ENCODE measurements at places on chromosomes 2 and 18.
A peak's percentile ranks its signal among the peaks of the same experiment; 100 is the strongest.

GRCh38 chr2:143252138-143252907, 123.1 kb downstream of the ARHGAP15 start:
- no peak for DNase-seq

DNA sequence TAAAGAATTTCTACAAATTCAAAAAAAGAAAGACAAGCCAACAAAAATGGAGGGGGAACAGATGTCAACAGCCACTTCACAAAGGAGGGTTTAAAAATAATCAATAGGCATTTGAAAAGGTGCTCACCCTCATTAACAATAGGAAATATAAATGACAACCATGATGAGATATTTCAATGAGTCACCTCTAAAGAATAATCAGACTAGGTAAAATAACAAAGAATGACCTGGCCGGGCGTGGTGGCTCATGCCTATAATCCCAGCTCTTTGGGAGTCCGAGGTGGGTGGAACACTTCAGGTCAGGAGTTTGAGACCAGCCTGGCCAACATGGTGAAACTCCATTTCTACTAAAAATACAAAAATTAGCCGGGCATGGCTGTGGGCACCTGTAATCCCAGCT, 133.6 kb downstream of the KCNE4 start:
- DNase-seq, result no peak

DNA sequence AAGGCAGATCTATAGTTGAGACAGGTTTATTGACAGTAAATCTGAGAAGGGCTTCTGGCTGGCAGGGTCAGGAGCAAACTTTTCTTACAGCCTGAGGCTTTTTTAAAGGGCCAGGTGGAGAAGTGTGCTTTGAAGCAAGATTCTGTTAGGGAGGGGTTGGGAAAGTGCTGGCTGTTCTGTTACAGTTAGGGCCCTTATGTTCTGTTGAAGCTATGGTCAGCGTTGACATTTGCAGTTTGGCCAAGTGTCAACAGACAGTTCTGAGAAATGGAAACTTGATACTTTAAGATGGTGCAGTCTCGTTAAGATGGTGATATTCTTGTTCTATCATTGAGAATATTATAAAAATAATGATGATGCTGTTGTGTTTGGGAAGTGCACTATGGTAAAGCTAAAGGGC, 154.2 kb downstream of the RDH14 start:
- no peak for DNase-seq

- no peak for DNase-seq
These were observed 431.8 kb upstream of the RAB12 start for GRCh38 chr18:8177330-8178016.

- DNase-seq, result no peak
These were observed 69.8 kb upstream of the SCN7A start for GRCh38 chr2:166563894-166564293.

GRCh38 chr18:22839340-22839821, 93.7 kb upstream of the RBBP8 start:
- DNase-seq, result no peak

DNA sequence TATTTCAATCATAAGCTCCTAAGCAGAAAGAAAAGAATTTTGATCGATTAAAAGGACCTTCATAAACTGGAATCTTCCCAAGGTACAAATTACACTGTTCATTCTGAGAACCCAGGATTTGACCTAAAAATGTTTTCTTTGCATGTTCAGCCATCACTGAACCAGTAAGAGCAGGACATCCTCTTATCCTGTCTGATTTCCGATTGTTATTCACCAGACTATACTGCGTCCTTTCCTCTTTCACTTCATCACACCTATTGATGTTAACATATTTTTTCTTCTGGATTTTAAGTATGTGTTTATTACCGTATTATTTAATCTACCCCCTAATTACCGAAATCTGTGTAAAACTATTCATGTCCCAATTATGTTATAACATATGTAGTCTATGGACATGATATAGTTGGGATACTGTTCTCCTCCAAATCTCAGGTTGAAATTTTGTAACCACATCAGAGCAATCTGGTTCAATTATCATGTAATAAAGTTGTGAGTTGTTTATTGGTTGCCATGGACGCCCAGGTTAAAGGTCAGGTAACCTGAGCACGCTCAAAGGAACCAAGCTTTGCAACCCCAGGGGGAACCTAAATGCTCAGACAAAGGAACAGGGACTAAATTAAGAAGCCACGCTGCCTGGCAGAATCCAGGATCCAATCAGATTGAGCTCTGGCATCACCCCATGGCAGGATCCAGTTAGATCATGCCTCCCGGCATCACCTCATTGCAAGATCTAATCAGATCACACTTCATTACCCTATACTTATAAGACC, 11.6 kb upstream of the TBC1D8 start:
- DNase-seq, result no peak

DNA sequence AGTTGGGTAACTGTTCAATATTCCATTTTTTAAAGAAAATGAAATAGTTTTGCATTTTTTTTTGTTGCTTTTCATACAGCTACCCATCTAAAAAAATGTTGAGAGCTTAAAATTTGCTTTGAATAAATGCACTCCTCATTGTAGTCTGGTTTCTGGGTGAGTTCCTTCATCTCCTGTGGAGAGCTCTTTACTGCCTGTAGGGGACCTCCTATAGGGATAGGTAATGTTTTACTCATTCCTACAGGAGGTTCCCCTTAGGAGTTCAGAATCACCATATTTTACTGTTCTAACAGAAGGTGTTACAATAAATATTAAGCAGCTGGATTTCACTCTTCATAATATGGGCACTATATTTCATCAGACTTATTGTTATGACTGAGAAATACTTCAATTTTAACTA, 947.3 kb upstream of the CRIM1 start:
- no peak for DNase-seq

- no peak for DNase-seq
These were observed 56.2 kb downstream of the HNMT start for GRCh38 chr2:138020432-138020831.

- peak; percentile 62 for DNase-seq
These were observed 1.2 kb downstream of the ABHD3 start for GRCh38 chr18:21703241-21703820.

DNA sequence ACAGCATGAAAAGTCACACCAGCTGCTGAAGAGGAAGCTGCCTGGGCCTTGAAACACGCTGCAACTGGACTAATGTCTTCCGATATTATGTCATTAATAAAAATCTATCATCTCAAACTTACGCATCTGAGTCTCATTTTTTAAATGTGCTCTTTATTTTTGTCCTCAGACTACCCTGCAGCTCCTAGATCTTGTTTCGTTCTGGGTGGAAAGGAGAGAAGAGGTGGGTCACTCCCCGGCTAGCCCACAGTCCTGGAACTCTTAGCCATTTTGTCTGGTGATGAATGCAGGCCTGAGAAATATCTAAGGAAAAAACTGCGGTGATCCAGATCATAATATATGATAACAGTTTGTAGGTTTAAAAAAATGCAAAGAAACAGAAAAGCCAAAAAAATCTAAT, 73.3 kb downstream of the TXNL1 start:
- no peak for DNase-seq

DNA sequence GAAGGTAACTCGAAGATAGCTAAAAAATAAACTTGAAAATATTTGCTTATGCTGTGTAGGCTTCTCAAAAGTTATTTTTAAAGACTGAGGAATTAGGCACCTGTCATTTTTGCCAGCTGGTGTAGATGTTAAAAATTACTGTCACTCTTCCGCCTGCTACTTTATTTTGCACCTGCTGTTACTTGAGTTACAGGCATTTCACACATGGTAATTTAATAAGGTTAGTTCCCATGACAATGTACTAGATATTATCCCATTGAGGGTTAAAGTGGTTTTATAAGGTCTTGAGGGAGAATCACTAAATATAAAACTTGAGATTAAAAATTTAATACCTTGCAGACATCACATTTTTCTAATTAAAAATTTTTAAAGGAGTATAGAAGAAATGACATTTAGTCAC, 26.6 kb downstream of the MYL1 start:
- no peak for DNase-seq

DNA sequence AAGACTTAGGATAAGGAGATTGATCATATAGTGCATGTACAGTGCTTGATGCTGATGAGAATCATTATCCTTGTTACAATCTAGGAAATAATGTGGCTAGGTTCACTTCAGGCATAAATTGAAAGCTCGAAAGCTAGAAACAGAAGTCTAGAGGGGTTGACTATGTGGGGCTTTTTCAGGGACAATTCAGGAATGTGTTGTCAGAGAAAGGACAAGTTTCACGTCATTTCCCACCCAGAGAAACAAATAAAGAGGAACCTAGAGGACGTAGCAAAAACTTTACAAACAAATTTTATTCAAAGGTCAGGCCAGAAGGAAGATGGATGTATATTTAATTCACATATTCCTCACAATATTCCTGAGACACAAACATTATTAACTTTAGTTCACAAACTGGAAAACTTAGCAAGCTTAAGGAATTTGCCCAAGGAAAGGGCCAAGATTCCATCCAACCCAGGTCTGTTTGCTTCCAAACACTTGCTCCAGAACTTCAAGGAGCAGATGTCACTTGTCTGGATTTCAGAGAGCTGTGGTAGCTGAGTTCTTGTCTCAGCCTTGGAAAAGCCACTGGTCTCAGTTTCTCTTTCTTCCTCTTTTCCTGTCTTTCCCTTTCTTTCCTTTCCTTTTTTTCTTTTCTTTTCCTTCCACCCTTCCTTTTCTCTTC, 7.4 kb downstream of the CYRIA start:
- DNase-seq, result no peak

DNA sequence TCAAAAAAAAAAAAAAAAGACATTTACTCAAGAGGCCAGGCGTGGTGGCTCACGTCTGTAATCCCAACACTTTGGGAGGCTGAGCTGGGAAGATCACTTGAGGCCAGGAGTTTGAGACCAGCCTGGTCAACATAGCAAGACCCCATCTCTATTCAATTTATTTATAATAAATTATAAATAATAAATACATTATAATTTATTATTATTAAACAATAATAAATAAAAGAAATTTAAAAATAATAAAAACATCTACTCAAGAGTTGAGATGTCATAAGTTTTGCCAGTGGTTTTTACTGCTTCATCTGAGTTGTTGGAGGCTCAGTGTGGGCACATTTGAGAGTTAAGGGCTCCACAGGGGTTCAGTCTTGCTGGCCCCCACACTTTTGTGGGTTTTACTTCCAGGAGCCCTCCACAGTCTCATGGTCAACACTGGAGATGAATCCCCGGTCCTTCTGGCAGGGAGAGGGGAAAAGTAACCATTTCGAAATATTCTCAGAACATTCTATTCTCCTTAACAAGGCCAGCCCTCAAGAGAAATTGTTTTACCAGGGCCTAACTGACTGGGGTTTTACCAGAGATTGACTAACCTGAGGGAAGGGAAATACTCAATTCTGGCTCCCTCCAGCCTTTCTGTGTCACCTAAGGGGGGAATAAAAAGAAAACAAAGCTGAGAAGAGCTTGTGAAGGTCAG, 51.6 kb upstream of the NCOA1 start:
- no peak for DNase-seq

GRCh38 chr2:64124571-64124970, 19.6 kb downstream of the PELI1 start:
- no peak for DNase-seq

- DNase-seq, result no peak
These were observed 67.3 kb downstream of the APOB start for GRCh38 chr2:20976527-20976926.

DNA sequence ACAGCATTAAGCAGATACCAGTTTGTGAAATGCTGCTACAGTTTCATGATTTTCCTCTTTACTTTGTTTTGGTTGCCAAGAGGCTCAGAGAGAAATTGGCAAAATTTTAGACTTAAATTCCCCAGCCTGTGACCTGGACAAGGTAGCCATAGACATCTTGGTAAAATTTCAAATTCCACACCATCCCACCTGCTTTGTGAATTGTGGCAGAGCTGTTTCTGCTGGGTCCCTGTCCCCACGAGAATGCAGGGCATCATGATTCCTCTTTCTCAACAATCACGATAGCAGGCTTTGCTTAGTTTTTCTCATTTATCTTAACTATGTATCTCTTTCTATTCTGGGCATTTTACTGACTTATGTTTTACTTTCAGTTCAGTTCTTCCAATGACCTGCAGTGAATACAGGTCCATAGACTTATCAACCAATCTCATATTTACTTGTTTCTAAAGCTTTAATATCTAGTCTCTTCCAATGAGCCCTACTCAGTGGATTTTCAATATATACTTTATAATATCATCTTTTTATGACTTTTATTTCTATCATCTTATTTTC, 351.6 kb downstream of the SOCS6 start:
- no peak for DNase-seq

DNA sequence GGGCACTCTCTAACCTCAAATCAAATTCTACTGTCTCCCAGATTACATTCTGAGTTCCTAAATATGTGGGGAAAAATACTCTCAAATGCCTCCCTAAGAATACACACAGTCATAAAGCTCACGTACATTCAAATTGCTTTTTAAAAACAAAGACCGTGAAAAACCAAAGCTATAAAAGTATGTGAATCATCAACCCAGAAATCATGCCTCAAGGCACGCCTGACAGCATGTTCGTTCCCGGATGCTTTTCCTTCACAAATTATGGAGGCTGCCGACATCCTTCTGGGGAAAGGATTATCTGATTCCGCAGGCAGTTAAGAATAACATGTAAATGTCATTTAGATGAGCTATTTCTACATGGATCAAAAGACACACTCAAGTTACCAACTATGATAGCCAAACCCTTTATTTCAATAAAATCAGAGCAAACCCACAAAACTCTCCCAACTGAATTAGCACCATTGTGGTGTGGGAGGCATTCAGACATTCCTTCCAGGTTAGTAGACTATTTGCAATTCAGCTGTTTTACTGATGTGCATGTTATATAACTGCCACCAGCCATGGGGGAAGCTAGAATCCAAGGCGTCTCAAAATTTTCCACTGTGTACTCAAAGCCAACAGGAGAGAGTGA, 398.2 kb upstream of the TRIB2 start:
- DNase-seq, result no peak

DNA sequence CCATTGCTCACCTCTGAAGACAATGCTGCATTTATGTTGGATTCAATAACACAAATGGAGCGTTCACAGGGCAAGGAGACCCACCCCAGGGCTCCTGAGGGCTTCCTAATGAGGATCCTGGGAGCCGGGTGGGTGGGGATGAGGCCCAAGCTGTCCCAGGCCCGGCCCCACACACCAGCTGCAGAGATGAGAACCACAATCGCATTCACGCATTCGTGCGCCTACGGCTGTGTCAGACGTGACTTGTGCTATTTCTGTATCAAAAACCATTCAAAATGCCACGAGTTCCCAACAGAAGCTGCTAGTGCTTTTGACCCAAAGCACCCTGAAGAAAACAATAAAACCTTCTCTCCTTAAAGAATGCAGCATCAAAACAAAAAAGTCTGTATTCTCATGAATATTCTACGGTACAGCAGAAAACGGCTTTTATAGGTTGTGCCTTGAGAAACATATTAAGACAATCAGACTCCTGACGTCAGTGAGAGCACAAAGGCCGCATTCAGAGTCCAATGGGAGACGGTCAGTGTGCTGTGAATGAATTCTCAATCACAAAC, 205.4 kb downstream of the HDAC4 start:
- DNase-seq, result no peak

- DNase-seq, result no peak
These were observed 1167.9 kb downstream of the DSC3 start for GRCh38 chr18:29874519-29875098.

All from activated CD4-positive, alpha-beta memory T cell treated with anti-CD3 and anti-CD28 coated beads for 36 hours (primary cell).